ENCODE measurements at places on chromosomes 4 and X.

- DNase-seq: peak; percentile 56
These were observed 677 bp upstream of the NONO start for GRCh38 chrX:71282514-71283402.

- no peak for DNase-seq
These were observed 485.5 kb downstream of the TRAM1L1 start for GRCh38 chr4:116599859-116600258.

DNA sequence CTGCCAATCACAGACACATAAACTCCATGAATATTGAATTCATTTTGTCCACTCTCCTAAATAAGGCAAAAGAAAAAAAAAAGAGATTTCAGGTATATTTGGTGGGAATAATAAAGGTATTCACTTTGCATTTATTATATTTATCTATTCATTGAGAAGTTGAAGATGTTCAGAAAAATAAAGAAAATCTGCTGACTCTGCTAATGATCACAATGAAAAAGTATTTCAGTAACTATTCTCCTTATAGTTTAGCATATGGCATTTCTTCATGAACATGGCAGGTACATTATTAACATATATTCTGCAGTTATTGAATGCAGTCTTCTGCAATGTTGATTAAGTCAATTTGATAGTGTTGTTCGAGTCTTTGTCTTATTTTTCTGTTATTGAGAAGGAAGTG lies 202.5 kb upstream of the ANKRD50 start:
- no peak for DNase-seq

GRCh38 chr4:153228512-153229140 lies 24.4 kb downstream of the TRIM2 start:
- no peak for DNase-seq

DNA sequence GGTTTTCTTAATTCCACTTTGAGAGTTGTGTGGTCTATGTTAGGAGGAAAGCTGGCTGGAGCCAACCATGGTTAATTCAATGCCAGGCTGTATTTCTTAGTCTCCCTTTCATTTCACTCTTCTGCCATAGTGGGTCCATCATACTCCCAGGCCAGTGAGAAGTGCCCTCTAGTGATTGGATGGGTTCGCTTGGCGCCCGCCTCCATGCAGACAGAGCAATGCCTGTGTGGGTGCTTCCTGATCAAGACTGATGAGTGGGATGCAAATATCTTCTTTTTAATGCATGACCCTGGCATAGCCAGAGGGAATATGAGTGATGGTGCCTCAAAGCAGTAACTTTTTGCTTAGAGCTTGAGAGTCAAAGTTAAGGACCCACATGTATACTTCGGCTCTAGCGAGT lies 6.4 kb downstream of the BMX start:
- no peak for DNase-seq

DNA sequence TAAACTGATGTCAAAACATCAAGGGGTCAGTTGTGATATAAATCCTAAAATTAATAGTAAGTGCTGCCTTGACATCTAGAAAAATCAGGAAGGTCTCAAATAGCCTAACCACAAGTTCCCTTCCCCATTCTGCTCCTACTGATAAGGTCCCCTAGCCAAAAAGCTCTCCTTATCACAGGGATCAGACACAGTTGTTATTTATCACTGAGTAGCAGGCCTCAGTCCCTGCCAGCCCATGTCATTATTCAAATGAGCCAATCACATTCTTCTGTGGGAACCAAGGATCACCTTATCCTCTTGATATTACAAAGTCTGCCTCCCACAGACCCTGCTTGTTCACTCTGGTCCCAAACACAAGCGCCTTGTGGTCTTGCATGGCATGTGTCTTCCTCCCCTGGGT lies 23.3 kb upstream of the TMEM255A start:
- DNase-seq: no peak

- DNase-seq: peak; percentile 50
These were observed 57.9 kb downstream of the MND1 start for GRCh38 chr4:153402366-153402765.

GRCh38 chr4:92304606-92305005 lies 840 bp downstream of the GRID2 start:
- peak; percentile 1 for DNase-seq

DNA sequence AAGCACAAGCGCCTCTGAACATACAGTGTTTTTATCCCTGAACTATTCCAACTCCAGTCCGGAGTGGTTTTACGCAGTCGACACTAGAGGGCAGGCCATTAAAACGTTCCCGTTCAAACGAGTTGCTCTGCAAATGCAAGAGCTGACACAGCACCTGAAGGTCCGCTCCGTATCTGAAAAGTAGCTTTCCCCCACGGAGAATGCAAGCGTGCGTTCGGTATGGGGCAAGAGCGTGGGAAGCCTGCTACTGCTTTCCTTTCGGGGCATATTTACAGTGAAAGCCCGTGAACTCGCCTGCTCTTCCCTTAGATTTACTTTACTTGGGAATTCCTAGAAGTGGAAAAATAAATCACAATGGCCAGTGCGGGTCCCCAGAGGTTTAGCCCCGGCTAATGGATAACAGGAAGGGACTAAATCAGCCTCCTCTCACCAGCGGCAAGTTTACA lies 190.8 kb downstream of the TSPAN5 start:
- peak; percentile 98 for DNase-seq

GRCh38 chrX:100864657-100865391 lies 9.3 kb downstream of the NOX1 start:
- DNase-seq: peak; percentile 69

DNA sequence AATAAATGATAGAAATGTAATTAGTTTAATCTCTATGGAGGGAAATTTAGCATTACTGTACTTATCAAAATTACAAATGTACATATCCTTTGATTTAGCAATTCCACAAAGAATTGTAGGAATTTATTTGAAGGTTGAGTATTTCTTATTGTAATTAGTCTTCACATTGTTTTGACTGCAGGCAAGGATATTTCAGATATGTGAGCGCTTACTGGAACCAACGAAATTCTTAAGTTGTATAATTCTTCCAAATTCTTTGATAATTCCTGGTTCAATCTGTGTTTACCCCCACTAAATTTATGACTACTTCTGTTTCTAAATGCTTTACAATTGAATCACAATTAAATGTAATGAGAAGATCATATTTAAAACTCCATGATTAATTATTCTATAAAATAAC lies 26.9 kb upstream of the WWC2 start:
- DNase-seq: no peak
